Motor neuron (in vitro differentiated cells): ENCODE measurements at places on chromosomes 12 and 14. TPM values are rescaled to one million over a fixed set of nuclear protein-coding genes. Genes with fewer than 3 reads are reported as not detected.

Gene TMPRSS12
- total RNA-seq = 0.13 TPM in 1 of 2 replicates, not detected in the other

Gene GPD1
- total RNA-seq = 0.90 and 2.6 TPM in 2 replicates

Gene KRT85
- 0.08 and 0.14 TPM in 2 replicates for total RNA-seq

Gene IFNG-AS1
- total RNA-seq = not detected in 2 replicates

Gene RASSF9
- total RNA-seq = 0.11 and 0.38 TPM in 2 replicates

Gene PTPRR
- total RNA-seq = 0.59 and 0.67 TPM in 2 replicates

Gene GUCY2C
- not detected in 2 replicates for total RNA-seq

Gene PRIMA1
- 1.4 and 1.6 TPM in 2 replicates for total RNA-seq

Gene ADGRD1
- 1.1 and 1.3 TPM in 2 replicates for total RNA-seq

Gene SPRING1
- 33.6 and 43.7 TPM in 2 replicates for total RNA-seq

Gene TRAF3
- total RNA-seq = 11.7 and 12.7 TPM in 2 replicates

Gene TBC1D30
- total RNA-seq = 0.10 and 0.59 TPM in 2 replicates

Gene ZNF384
- 16.9 and 18.2 TPM in 2 replicates for total RNA-seq

Gene NR1H4
- not detected in 2 replicates for total RNA-seq

Gene RECQL
- total RNA-seq = 38.0 and 43.1 TPM in 2 replicates

Gene CABP1
- total RNA-seq = 0.41 and 1.1 TPM in 2 replicates

Gene VEZT
- 162 and 166 TPM in 2 replicates for total RNA-seq

Gene EIF2S3B
- total RNA-seq = 8.4 and 8.5 TPM in 2 replicates

Gene NTS
- 0.69 and 1.0 TPM in 2 replicates for total RNA-seq

Gene SYNE3
- total RNA-seq = 1.0 and 1.2 TPM in 2 replicates

Gene FLVCR2
- total RNA-seq = 0.41 and 0.78 TPM in 2 replicates

Gene GPX2
- total RNA-seq = 1.3 and 1.5 TPM in 2 replicates

Gene SERPINA5
- total RNA-seq = 0.37 and 0.50 TPM in 2 replicates

Gene FOXN4
- total RNA-seq = 18.6 and 19.7 TPM in 2 replicates

Gene ITGA5
- total RNA-seq = 0.36 and 0.78 TPM in 2 replicates

Gene GPR162
- 41.8 and 48.2 TPM in 2 replicates for total RNA-seq

Gene ADCY4
- 0.43 TPM in 1 of 2 replicates, not detected in the other for total RNA-seq

Gene AMDHD1
- total RNA-seq = 0.78 and 1.1 TPM in 2 replicates

Gene HOXC10
- total RNA-seq = 6.3 and 7.3 TPM in 2 replicates

Gene PIWIL1
- not detected in 2 replicates for total RNA-seq

Gene STAB2
- not detected in 2 replicates for total RNA-seq

Gene PUS1
- total RNA-seq = 32.6 and 51.2 TPM in 2 replicates

Gene ATP5F1B
- 868 and 904 TPM in 2 replicates for total RNA-seq

Gene BCL7A
- 18.2 and 19.6 TPM in 2 replicates for total RNA-seq

Gene NANOG
- total RNA-seq = 1.3 and 2.0 TPM in 2 replicates

Gene NOS1
- 0.17 and 0.41 TPM in 2 replicates for total RNA-seq

Gene KCNJ8
- total RNA-seq = not detected in 2 replicates

Gene PTPN21
- 4.1 and 5.9 TPM in 2 replicates for total RNA-seq

Gene ANG
- 1.4 and 5.6 TPM in 2 replicates for total RNA-seq

Gene ACOT4
- total RNA-seq = 0.10 and 0.41 TPM in 2 replicates

Gene CFAP54
- 1.7 and 1.9 TPM in 2 replicates for total RNA-seq

Gene MGST1
- total RNA-seq = 250 and 345 TPM in 2 replicates

Gene TAS2R14
- total RNA-seq = 12.9 and 14.0 TPM in 2 replicates

Gene FANCM
- 12.7 and 13.1 TPM in 2 replicates for total RNA-seq

Gene RNF212B
- total RNA-seq = not detected in 2 replicates

Gene DBX2
- total RNA-seq = 0.33 and 0.36 TPM in 2 replicates

Gene PSMA3
- 153 and 172 TPM in 2 replicates for total RNA-seq
